ENCODE measurements at places on chromosomes 1 and 21. TPM values are rescaled to one million over a fixed set of nuclear protein-coding genes. Genes with fewer than 3 reads are reported as not detected.

KCNN3 gene
- 3.4 TPM for total RNA-seq

DNA sequence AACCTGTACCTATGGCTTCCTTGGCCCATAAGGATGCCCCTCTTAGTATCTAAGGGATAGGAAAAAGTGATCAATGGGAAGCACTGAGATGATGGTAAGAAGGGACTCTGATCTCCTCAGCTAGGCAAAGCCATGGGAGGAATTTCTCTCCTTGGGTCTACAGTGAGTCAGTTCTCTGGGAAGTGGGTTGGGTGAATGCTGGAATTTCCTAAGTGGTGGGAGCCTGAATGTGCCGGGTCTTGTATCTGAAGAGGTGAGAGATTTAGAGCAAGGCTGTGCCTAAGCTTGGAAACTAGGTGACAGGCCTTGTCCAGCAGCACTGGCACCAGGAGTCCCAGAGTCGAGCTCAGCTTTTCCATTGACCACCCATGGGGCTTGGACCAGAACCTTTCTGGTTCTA, 96.3 kb upstream of the SLC2A1 start:
- DNase-seq, result no peak

- no peak for DNase-seq
These were observed 24.1 kb downstream of the ETNK2 start for GRCh38 chr1:204127597-204128242.

DNA sequence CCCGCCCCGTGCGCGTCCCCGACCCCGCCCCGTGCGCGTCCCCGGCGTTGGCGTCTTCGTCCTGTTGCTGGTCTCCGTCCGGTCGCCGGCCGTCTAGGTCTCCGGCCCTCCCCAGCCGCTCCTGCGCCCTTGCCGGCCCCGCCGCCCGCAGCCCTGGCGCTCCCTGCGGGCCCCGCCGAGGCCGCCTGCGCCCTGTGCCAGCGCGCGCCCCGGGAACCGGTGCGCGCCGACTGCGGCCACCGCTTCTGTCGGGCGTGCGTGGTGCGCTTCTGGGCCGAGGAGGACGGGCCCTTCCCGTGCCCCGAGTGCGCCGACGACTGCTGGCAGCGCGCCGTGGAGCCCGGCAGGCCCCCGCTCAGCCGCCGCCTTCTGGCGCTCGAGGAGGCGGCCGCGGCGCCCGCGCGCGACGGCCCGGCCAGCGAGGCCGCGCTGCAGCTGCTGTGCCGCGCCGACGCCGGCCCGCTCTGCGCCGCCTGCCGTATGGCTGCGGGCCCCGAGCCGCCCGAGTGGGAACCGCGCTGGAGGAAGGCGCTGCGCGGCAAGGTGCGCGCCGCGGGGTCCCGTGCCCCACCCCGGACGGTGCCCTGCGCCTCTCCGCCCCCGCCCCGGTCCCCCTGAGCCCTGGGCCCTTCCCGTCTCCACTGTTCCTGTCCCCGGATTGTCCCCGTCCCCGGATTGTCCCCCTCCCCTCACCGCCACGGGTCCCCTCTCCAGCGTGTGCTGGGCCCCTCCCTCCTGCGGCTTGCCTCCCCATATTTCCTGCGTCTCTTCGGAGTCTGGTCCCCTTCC, at the start of gene RNF187:
RNF187 (plus strand) TSS at position 47 of the 789 bp plus-strand sequence.
- peak; percentile 95 for DNase-seq

- no peak for DNase-seq
These were observed 269.8 kb downstream of the S1PR1 start for GRCh38 chr1:101506541-101507164.

All from Right ventricle myocardium inferior (tissue), 1 donor.